ENCODE measurements at places on chromosomes 11 and 22.

DNA sequence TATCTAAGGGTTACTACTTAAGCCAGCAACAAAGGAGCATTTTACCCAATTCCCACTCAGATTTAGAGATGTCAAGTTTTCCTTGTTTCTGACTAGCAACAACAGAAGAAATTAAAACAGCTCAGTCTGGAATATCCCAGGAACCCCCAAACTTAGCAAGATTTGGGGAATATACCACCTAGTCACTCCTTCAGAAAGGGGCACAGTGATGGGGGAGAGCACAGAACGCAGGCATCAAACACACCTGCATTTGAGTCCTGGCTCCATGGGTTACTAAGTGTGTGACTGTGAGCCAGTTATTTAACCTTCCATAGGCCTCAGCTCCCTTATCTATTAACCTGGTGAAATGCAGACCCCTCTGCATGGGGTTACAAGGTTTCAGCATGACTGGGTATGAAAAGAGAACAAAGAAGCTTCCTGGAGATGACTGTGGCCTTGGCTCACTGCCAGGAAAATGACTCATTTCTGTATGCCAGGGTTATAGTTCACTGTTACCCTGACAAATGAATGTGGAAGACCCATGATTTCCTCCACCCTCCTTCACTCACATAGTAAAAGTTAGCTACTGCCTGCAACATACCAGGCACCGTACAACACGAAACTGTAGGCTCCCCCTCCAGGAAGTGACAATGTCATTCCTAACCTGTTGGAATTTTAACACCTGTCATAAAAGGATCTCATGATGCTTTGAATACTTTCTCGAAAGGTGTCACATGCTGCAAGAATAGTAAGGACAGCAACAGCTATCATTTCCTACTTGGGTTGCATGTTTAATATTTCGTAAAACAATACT lies 79.6 kb downstream of the ME3 start:
- peak; percentile 44 for DNase-seq

DNA sequence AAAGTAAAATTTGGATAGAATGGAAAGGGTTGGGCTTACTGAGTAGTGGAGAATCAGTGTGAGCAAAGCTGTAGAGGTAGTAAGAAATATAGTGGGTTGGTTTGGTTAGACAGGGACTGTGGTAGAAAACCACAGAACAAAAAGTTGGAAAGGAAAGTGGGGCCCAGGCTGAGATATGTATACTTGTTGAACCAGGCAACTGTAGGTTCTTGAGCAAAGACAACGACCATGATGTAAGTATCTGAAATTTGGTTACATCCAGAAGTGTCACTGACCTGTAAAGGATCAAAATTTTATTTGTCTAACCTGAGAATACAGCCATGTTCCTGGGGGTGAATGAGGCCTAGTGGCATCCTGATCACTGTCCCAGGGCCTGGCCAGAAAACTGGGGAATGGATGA lies 114.1 kb downstream of the STIM1 start:
- no peak for DNase-seq

DNA sequence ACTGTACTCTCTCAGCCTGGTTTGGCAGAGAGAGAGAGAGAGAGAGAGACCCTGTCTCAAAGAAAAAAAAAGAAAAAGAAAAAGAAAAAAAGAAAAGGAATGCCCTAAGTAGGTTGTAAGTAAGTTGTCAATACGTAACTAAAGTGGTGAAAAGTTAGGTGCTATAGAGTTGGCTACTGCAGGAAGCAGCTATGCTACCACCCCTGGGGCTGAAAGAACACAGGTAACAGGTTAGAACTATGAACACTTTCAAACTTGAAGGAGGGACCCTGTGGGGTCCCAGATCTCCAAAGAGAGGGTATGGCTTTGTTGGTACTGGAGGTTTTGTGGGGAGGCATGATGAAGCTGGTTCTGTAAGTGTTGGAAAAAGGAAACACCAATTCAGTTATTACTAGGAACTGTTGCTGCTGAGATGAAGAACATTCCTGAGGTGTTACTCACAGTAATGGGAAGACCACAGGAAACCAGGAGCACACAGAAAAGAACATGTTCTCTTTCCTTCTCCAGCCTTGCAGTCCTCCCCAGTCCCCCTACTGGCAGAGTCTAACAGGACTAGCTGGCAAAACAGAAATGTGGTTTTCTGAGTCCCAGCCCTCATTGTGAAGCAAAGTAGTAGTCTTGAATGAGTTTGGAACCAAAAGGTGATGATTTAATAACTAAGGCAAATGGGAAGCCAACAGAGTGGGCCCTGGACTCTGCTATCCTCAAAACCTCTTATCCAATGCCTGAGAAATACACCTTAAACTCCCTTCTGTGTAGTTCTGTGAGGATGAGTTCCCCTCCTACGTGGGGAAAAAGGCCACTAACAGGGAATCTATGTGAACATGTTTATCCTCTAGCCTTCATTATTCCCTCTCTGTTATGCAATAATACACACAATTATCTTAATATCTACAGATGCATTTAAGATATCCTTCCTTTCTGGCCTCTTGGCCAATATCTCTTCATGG lies 427.0 kb upstream of the DDI1 start:
- DNase-seq: no peak

GRCh38 chr22:23984430-23984829 lies 4.5 kb downstream of the GSTT2 start:
- no peak for DNase-seq

- DNase-seq: no peak
These were observed 172.9 kb upstream of the DDI1 start for GRCh38 chr11:103863497-103863896.

DNA sequence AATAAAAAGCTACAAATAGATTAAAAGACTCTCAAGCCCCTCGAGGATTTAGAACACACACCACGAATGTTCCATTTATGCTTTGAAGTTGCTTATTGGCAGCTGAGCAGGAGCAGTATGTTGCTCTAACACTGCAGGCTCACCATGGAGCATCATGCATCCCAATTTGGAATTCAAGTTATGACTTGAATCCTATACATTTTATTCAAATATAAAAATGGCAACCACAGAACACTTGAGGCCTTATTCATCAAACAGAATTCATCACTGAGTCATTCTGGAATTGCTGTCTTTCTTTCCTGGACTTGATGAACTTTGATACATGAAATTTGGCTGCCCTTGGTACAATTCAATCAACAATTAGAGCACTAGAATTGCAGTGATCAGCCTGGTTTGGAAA lies 24.5 kb upstream of the BLID start:
- DNase-seq: no peak

DNA sequence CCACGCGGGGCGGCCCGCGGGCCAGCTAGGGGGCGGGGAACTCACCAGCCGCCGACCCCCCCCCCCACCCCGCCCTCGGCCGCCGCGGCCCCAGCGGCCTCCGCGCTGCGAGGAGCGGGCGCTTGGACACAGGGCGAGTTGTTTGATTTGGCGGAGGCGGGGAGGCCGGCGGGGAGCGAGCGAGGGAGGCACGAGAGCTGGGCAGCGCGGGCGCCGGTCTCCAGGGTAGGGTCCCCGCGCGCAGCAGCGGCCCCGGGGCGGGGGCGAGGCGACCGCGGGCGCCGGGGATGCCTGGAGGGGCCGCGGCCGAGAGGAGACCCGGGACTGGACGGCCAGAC lies 64.4 kb downstream of the NAV2 start:
- DNase-seq: no peak

DNA sequence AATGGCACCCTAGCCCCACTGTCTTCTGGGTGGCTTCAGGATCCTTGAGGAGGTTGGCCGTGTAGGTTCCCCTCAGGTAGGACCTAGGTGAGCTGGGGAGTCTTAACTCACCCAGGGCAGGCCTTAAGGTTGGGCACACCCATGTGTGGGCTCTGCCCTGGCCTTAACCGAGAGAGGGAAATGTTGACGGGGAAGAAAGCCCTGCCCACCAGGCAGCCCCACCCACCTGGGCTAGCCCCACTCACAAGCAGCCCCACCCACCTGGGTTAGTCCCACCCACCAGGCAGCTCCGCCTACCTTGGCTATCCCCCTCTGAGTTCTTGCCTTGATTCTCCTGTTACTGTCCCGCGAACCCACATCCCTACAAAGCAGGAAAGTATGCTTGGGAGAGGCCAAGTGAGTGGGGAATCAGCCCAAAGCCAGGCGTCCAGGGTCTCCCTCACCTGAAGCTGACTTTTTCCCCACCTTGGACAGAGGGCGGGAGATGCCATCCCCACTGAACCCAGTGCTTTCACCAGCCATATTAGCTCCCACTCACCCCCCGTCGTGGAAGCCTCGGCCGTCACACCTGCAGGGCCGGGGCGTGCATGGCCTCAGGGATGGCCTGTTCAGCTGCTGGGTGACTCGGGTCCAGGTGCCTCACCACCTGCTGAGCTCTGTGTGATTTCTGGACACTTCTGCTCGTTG lies at the start of gene MYEOV:
Gene MYEOV, plus strand, starts transcription at position 337 of the 687 bp plus-strand sequence. CDS start 1,200 bp downstream, outside the sequence.
- DNase-seq: no peak

GRCh38 chr11:68838572-68838964 lies 3.1 kb downstream of the CPT1A start:
- no peak for DNase-seq

DNA sequence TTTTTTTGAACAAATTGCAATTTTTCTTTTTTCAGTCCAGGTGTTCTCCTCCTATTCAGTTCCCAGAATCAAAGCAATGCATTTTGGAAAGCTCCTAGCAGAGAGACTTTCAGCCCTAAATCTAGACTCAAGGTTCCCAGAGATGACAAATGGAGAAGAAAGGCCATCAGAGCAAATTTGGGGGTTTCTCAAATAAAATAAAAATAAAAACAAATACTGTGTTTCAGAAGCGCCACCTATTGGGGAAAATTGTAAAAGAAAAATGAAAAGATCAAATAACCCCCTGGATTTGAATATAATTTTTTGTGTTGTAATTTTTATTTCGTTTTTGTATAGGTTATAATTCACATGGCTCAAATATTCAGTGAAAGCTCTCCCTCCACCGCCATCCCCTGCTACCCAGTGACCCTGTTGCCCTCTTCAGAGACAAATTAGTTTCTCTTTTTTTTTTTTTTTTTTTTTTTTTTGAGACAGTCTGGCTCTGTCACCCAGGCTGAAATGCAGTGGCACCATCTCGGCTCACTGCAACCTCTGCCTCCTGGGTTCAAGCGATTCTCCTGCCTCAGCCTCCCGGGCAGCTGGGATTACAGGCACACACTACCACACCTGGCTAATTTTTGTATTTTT lies 6.2 kb upstream of the UBE4A start:
- no peak for DNase-seq

- no peak for DNase-seq
These were observed 279.9 kb downstream of the KIRREL3 start for GRCh38 chr11:126720539-126721235.

GRCh38 chr11:65716302-65716701 lies 4.2 kb downstream of the KAT5 start:
- no peak for DNase-seq

DNA sequence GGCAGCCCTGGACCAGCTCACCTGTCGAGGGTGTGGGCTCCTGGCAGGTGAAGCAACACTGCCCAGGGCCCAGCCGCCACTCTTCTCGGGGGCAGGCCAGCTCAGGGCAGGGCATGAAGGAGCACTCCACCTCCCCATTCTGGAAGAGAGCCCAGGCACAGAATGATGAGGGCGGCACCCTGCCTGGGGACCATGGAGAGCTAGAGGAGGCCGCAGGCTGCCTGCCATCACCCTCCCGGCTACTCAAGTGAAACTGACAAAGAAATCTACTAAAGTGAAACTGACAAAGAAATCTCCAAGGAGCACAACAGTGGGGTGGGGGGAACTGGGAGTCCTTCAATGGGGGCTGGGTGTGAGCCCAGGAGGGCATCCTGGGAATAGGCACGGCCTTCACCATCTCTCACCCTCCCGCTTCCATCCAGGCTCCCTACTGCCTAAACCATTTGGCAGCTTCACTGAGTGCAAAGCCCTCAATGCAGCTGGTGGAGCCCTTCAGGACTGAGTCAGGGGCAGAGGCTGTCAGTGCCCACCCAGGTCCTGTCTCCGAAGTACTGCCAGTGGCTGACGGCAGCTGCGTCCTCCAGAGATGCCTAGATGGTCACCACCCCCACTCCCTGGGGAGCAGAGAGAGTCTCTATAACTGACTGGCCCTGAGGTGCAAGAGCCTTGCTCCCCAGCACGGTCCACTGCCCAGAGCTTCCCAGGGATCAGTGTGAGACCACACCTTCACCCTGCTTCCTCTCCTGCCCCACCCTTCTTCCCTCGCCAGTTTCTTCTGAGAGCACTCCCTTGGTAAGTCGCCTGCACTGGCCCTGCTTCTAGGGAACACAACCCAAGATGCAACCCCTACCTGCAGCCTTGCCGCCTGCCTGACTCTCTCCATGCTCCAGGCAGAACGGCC lies 21.7 kb downstream of the VWCE start:
- no peak for DNase-seq

DNA sequence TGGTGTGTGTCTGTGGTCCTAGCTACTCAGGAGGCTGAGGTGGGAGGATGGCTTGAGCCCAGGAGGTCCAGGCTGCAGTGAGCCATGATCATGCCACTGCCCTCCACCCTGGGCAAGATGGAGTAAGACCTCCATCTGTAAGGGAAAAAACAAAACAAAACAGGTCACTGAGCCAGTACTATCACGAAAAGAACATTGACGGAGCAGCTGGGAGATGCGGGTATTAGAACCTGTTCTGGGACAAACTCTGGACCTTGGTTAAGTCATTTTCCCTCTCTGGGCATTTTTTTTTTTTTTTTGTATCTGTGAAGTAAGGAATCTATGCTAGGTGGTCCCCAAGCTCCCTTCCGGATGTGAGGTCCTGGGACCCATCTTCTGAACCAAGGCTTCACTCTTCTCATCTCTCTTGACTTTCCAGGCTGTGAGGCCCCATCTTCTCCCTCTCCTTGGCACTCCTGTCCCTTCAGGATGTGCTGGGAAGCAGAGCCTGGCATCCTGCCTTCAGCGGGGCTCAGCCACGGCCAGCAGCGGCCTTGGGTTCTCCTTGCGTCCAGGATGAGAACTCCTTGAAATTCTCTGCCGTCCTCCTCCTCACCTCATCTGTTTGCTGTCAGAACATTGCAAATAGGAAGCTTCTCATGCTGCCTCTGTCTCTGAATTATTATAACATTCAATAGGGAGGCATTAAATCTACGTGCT lies 130.8 kb downstream of the GRIK4 start:
- DNase-seq: no peak

DNA sequence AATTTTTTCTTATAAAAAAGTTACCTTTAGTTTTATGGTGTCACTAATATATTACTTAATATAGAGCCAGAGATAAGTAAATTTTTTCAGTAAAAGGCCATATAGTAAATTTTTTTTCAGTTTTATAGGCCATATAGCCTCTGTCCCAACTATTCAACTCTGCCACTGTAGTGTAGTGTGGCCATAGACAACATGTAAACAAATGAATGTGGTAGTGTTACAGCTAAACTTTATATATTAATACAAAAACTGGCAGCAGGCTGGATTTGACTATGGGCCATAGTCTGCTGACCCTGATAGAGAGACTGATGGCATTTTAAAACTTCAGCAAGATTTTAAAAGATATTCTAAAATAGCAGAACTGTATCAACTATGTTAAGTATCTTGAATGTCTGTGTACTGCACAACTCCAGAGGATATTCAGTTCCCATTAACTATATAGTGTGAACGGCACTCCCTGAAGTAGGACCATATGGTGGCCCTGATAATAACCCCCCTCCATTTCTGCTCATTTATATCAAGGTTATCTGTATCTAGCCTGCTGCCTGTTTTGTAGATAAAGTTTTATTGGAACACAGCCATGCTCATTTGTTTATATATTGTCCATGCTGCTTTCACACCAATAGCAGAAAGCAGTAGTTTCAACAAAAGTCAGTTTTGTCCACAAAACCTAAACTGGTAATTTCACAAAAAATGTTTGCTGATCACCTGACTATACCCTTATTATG lies 71.6 kb downstream of the PRMT3 start:
- DNase-seq: no peak

Data from activated T-helper 1 cell treated with Interleukin-2 at 50 U/mL for 16 hours (primary cell).